ENCODE measurements at places on chromosomes 1 and 21. TPM values are rescaled to one million over a fixed set of nuclear protein-coding genes. Genes with fewer than 3 reads are reported as not detected.
A peak's percentile ranks its signal among the peaks of the same experiment; 100 is the strongest.

Gene GSTM1
- 13.5 TPM for polyA plus RNA-seq

GRCh38 chr1:56336982-56337381 is 242.4 kb downstream of the PLPP3 start:
- DNase-seq: no peak

- no peak for DNase-seq
These were observed 247.1 kb downstream of the NPHP4 start for GRCh38 chr1:5744911-5745799.

DNA sequence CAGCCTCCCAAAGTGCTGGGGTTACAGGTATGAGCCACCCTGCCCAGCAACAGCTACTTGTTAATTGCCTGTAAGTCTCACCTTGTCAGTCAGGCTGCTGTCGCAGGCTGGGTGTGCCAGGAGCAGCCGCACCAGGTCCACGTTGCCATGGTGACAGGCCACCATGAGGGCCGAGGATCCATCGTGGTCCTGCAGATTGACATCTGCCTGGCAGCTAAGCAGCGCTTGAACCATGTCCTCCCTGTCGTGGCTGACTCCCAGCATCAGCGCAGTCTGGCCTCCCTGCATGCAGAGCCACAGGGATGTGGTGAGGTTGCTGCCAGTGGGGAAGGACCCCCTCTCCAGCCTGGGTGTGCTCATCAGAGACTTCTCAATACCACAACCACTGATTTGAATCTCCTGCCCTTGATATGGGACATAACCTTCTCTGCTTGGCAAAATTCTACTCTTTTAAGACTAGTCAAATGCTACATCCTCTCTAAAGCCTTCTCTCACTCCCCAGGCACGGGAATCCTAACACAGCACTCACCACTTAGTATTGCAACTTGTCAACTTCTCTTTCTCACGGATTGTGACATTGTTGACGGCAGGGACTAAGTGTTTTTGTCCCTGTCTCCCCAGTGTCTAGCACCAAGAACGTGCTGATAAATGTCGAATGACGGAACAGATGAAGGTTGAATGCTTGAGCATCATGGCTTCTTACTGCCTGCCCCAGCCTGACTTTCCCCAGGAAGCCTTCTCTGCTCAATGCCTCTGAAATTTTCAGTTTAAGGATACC is 52.9 kb downstream of the L1TD1 start:
- no peak for DNase-seq

GRCh38 chr1:55640708-55641473 is 425.7 kb upstream of the USP24 start:
- DNase-seq: no peak

GRCh38 chr1:40915581-40915980 is 53.4 kb upstream of the CITED4 start:
- no peak for DNase-seq

- peak; percentile 74 for DNase-seq
These were observed 83.8 kb upstream of the HOOK1 start for GRCh38 chr1:59730759-59731478.

Gene SLC44A5
- 0.72 TPM for polyA plus RNA-seq

- DNase-seq: no peak
These were observed 11.8 kb downstream of the IER5 start for GRCh38 chr1:181100015-181100905.

DNA sequence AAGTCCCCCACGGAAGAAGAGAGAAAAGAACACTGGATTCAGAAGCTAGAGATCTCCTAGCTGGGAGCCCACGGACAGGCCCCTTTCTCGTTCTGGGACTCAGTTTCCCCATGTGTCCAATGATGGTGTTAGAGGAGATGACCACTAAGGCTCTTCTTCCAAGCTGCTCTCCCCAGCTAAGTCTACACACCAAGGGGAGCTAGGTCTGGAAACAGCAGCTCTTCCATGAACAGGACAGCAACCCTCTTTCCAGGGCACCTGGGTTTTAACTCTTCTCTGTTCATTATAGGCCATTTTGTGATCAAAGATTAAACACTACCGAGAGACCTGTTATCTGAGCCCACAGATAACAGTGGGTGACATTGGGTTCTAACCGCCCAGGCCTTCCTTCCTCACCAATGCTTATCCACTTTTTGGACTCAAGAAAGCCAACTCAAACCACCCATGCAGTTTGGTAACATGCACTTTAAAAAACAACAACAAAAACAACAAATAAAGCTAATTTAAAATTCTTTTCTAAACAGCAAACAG is 85.9 kb downstream of the MRPL37 start:
- DNase-seq: no peak

Gene NFASC
- 3.4 TPM for polyA plus RNA-seq

DNA sequence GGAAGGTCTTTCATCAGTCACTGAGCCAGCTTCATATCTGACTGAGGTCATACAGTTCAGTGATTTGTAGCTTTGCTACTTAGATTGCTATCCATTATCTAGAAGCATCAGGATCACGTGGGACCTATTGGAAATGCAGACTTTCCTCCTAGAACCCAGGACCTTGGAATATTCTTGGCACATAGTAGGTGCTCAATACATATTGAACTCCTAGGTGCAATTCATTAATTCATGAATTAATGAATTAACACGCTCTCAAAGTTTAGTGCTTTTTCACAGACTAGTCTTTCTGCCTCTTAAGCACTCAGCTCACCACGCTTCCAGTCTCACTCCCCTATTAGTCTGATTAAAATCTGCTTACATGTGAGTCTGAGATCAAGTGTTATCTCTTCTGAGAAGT is 12.1 kb downstream of the METTL18 start:
- no peak for DNase-seq

Gene AIM2
- polyA plus RNA-seq: 0.17 TPM

DNA sequence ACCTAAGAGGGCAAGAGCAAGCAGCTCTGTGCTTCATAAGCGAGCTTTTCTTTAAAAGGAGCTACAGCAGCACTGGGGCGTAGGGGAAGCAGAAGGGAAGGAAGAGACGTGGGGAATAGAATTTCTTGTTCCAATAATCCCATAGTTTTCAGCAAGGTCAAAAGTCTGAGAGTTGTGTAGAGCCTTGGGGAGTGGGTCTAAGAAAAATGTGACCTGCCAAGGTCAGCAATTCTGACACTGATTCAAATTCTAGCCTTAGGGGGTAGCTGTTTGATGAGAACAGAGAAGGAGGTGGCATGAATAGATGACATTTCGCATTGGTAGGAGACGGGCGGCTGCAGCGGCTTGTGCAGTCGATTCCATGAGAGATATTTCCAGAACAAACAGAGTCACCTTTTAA is 22.4 kb downstream of the PRRX1 start:
- no peak for DNase-seq

GRCh38 chr1:153612755-153613331 is at the start of gene S100A16:
TSS of gene S100A16 (minus strand) at chr1:153613137. CDS start at chr1:153608151, 4,986 bp downstream.
- DNase-seq: no peak

GRCh38 chr1:90162216-90162615 is 167.3 kb downstream of the ZNF326 start:
- DNase-seq: peak; percentile 70

DNA sequence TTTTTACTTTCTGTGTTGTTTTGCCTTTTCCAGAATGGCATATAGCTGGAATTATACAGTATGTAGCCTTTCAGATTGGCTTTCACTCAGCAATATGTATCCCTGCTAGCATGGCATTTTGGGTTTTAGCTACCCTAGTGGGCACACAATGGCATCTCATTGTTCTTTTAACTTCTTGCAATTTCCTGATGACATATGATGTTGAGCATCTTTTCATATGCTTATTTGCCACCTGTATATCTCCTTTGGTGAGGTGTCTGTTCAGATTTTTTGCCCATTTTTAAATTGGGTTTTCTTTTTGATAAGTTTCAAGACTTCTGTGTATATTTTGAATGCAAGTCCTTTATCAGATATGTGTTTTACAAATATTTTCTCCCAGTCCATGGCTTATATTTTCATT is 14.0 kb downstream of the TSEN15 start:
- no peak for DNase-seq

Gene C1orf94
- 0.05 TPM for polyA plus RNA-seq

Gene PROX1
- 0.24 TPM for polyA plus RNA-seq

Gene NR5A2
- polyA plus RNA-seq: 0.05 TPM

- no peak for DNase-seq
These were observed 84.3 kb downstream of the TENT5C start for GRCh38 chr1:117689997-117690625.

DNA sequence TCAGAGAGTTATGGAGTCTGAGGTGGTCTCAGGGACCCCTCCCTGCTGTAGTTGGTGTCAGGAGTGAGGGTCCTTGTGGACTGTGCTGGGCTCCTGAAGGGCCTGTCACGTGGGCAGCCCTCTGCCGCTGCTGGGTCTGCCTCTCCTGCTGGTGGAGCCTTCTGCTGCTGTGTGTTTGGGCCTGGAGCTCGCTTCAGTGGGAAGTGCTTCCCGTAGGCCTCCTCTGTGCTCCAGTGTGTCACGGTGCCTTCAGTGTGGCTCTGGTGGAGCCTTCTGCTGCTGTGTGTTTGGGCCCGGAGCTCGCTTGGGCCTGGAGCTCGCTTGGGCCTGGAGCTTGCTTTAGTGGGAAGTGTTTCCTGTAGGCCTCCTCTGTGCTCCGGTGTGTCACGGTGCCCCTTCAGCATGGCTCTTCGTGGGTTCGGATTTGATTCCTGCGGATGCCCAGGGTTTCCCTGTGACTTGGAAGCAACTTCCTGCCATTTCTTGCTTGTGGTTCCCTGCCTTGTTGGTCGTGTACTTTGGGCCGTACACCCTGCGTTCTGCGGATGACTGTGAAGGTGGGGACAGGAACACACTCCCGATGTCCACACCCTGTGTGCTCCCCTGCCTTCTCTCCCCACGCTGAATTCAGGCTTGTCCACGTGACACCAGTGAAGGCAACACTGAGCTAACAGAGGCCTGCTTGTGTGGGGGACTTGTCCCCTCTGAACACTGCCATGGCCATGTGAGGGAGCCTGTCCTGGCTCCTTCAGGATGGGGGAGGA is 19.5 kb downstream of the C1orf174 start:
- DNase-seq: no peak

GRCh38 chr1:87905651-87906050 is 577.0 kb downstream of the LMO4 start:
- no peak for DNase-seq

Gene LIN28A
- not detected for polyA plus RNA-seq

DNA sequence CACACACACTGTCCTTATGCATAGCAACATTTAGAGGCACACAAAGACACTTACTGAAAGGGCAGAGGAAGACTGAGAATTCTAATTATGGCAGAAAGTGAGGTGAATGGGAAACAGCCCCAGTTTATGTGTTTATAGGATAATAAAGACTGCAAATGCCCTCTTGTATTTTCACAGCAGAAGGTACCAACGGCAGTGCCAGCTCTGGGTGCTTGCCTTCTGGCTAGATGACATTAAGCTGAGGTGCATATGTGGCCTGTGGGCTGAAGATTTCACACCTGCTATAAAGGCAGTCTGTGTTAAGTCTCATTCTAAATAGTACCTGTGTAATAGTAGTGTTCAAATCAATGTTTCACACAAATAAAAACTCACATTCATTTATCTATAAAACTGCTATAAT is 347.2 kb upstream of the ZRANB2 start:
- no peak for DNase-seq

Gene JMJD4
- 25.0 TPM for polyA plus RNA-seq

GRCh38 chr1:109892561-109893368 is 17.9 kb upstream of the CSF1 start:
- peak; percentile 91 for DNase-seq

Gene FAM163A
- not detected for polyA plus RNA-seq
